ENCODE measurements at places on chromosomes 13 and 19.
A peak's percentile ranks its signal among the peaks of the same experiment; 100 is the strongest.

- DNase-seq, result no peak
These were observed 69.6 kb downstream of the DCLK1 start for GRCh38 chr13:36061621-36062020.

DNA sequence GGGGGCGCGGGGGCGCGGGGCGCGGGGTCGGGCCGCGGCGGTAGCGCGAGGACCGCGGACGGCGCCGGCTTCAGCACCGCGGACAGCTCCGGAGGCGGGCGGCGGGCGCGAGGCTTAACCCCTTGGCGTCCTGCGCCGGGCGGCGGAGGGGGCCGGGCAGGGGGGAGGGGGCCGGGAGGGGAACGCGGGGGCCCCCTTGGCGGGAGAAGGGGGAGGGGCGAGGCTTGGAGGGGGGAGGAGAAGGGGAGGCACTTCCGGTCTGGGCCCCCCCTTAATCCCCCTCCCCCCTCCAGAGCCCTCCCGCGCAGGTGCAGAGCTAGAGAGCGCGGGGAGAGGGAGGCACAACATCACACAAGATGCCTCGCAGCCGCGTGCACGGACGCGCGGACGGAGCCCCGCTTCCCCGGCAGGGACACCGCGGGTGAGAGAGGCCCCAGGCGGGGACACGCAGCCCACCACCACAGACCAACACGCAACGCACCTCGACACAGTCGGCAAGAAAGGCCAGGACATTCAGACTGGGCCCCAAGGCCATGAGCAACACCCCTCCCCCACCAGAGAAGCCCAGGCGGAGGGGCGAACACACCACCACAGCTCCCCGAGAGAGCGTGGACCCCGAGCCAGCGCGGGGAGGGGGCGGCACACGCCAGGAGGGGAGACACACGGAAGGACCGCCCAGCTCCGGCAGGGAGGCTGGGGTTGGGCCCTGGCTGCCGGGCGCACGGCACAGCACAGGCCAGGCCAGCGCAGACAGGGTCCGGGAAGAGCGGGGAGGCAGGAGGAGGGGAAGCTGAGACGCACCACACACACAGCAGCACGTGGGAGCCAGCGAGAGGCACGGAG lies 24.1 kb downstream of the SHANK1 start:
- no peak for DNase-seq

DNA sequence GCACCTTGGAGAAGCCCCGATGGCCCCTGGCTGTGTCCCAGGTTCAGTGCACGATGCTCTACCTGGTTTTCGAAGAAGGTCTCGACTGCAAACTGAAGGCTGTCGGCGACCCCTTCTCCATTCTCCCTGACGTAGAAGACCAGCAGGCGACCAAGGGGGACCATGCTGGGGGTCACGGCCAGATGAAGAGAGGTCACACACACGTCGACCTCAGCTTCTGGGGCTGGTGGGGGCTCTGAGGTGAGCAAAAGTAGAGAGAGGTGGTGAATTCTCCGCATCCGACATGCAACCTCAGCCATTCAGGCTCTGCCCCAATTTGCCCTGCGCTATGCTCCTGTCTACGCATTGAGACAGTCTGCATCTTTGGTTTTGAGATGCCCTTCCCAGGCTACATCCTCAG lies 49.3 kb downstream of the CPAMD8 start:
- DNase-seq, result no peak

- DNase-seq, result no peak
These were observed 4.8 kb downstream of the PNKP start for GRCh38 chr19:49862391-49863253.

DNA sequence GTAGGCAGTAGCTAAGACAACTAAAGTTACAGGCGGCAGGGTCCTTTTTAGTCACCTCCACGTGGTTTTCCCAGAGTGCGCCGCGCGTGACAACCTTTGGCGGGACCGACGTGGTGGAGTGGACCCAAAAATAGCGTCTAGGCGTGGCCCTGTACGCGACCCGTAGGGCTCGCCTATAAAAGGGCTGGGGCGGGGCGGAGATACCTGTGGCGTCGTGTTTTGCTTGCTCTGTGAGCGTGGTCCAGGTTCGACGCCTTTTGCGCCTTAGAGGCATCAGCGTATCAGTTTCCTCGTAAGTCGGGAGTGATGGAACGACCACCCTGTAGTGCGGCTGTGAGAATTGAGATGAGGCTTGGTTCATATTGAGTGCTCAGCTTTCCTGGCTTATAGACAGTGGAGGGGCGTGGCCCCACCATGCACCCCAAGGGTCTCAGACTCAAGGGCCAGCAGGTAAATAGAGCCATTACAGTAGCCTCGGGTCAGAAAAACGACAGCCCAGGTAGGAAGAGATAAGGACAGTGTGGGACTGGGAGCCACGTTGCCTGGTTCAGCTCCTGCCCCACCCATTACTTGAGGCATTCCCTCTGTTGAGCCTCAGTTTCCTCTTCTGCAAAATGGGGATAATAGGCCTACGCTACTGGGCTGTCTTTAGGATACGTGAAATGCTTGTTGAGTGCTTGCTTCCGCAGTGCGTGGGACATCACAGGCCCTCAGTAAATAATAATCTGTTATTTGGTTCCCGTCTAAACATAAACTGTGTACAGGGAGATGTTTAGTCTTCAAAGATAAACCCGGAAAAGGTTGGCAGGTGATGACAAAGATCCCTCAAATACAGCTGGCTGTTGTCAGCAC lies 693 bp upstream of the TMED1 start:
- peak; percentile 84 for DNase-seq

- DNase-seq, result peak; percentile 33
These were observed 1.4 kb downstream of the GRIN3B start for GRCh38 chr19:1001538-1002166.

- DNase-seq, result peak; percentile 6
These were observed 129.4 kb downstream of the PCDH20 start for GRCh38 chr13:61286148-61286745.

DNA sequence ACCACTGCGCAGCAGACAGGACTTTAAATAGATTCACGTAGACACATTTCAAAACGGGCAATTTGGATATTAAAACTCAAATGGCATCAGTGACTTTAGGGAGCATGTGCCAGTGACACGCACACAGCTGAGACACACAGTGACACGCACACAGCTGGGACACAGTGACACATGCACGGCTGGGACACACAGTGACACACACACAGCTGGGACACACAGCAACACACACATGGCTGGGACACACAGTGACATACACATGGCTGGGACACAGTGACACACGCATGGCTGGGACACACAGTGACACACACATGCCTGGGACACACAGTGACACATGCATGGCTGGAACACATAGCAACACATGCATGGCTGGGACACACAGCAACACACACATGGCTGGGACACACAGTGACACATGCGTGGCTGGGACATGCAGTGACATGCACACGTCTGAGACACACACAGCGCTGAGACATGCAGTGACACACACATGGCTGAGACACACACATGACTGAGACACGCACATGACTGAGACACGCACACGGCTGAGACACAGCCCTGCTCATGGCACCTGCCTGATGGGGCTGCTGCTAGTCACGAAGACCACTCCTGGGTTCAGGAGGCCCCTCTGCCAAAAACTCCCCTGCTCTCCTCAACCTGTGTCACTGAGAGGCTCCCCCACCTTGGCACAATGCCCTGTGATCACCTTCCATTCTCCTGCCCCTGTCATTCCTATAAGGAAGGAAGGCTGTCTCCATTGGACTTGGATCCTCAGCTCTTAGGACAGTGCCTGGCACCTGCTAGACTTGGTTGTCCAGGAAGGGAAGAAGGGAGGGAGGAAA lies 52.5 kb downstream of the SOX1 start:
- no peak for DNase-seq

DNA sequence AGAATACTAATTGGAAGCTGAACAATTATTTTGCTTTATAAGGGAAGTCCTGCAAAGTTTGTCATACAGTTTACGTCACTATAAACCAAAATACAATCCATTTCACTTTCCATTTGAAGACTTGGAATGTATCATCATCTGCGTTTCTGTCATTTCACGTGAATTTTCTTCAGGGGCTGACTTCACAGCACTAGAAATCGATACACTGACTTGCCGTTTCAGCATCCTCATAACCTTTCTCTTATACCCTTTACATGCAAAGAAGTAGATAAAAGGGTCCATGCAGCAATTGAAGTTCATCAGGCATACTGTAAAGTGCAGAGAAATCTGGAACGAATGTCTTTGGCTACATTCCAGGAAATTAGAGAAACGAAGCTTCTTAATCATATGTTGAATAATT lies 12.2 kb downstream of the GPR183 start:
- DNase-seq, result no peak

DNA sequence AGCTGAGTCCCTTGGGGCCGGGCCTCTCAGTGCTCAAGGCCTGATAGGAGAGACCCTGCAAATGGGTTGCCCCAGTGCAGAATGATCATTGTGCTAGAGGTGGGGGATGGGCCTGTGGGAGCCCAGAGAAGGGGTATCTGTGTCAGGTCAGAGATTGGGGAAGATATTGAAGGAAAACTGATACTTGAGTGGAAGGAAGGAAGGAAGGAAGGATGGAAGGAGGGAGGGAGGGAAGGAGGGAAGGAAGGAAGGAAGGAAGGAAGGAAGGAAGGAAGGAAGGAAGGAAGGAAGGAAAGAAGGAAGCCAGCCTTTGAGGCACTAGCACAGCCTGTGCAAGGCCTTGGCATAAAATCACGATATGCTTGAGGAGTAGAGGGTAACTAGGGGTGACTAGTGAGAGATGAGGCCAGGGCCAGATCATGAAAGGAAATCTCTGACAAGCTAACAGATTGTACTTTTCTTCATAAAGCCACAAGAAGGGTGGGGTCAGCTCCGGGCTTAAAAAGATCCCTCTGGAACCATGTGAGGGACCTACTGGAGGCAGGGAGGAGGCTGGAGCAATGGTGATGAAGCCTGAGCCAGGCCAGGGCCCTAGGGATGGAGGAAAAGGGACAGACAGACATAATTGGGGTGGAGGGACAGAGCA lies 11.4 kb downstream of the PTH2 start:
- no peak for DNase-seq

DNA sequence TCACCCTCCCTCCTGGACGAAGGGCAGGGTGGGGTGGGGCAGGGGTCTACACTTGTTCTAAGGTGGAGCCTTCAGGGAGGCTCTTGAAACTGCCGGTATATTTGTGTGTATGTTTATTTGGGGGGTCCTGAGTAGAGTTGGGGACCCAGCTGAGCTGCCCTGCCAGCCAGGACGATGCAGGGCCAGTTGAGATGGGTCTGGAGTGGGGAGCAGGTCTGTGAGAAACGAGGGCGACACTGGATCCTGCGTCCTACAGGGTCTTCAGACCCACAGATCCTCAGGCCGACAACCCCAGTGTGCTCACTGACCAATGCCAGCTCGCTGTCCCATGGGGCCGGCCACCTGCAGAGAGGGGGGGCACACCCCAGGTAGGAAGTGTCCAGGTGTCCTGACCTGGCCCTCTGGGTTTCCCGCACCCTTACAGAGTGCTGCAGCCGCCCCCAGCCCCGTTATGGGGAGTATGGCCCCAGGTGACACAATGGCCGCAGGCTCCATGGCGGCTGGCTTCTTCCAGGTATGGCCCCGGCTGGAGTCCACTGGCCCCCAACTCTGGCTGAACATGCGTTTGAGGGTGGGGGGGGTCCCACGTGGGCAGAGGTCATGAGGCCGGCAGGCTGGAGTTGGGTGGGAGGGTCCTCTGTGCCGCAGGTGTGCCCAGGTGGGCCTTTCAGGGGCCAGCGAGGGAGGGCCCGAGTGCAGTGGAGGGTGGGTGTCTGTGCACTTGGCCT lies 7.4 kb downstream of the ISYNA1 start:
- no peak for DNase-seq

- DNase-seq, result no peak
These were observed 837 bp downstream of the FSD1 start for GRCh38 chr19:4305257-4305612.

GRCh38 chr19:3478409-3479176 lies 1.7 kb downstream of the SMIM24 start:
- peak; percentile 27 for DNase-seq

- no peak for DNase-seq
These were observed 7.4 kb upstream of the CDX2 start for GRCh38 chr13:27976362-27977091.

DNA sequence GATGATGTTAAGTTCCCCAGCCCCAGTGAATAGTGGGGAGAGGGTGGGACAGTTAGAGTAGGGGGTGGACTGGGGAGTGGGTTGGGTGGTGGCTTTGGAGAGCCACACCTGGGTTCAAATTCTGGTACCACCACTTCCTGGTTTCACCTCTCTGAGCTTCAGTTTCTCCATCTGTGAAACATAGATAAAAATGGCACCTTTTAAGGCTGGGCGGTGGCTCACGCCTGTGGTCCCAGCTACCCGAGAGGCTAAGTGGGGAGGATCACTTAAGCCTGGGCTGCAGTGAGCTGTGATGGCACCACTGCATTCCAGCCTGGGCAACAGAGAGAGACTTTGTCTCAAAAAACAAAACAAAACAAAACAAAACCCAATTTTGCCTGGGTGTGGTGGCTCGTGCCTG lies 5.9 kb downstream of the VAV1 start:
- no peak for DNase-seq

GRCh38 chr19:7618348-7618747 lies 11.0 kb downstream of the XAB2 start:
- no peak for DNase-seq

DNA sequence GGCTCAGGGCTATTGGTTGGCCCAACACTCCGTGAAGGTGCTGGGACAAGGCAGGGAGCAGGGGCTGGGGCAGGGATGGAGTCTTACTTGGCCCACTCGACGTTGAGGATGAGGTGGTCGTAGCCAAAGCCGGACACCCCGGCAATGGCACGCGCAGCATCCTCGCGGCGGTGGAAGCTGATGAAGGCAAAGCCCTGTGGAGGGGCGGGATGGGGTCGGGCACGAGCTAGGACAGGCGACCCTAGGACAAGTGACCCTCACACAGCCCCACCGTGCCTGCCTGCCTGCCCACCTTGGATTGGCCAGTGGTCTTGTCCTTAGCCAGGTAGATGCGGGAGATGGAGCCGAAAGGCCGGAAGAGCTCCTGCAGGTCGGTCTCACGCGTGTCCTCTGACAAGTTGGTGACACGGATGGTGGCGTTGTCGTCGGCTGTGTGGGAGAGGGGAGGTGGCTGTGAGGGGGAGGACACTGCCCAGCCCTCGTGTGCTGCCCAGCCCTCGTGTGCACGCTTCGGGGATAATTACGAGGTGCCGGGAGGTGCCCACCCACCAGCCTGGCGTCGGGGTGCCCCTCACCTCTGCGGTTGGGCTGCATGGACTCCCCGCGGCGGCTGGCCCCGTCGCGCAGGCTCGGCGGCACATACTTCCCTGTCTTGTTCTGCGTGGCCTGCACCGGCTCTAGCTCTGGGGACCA lies 4.0 kb downstream of the P2RY11 start:
- no peak for DNase-seq

- DNase-seq, result no peak
These were observed 23.0 kb upstream of the USP29 start for GRCh38 chr19:57096685-57097361.

- DNase-seq, result no peak
These were observed 2.2 kb downstream of the DMPK start for GRCh38 chr19:45780146-45780447.

Data from AML-193 (cell line).